ENCODE measurements at places on chromosomes 3 and 15. TPM values are rescaled to one million over a fixed set of nuclear protein-coding genes. Genes with fewer than 3 reads are reported as not detected.

DNA sequence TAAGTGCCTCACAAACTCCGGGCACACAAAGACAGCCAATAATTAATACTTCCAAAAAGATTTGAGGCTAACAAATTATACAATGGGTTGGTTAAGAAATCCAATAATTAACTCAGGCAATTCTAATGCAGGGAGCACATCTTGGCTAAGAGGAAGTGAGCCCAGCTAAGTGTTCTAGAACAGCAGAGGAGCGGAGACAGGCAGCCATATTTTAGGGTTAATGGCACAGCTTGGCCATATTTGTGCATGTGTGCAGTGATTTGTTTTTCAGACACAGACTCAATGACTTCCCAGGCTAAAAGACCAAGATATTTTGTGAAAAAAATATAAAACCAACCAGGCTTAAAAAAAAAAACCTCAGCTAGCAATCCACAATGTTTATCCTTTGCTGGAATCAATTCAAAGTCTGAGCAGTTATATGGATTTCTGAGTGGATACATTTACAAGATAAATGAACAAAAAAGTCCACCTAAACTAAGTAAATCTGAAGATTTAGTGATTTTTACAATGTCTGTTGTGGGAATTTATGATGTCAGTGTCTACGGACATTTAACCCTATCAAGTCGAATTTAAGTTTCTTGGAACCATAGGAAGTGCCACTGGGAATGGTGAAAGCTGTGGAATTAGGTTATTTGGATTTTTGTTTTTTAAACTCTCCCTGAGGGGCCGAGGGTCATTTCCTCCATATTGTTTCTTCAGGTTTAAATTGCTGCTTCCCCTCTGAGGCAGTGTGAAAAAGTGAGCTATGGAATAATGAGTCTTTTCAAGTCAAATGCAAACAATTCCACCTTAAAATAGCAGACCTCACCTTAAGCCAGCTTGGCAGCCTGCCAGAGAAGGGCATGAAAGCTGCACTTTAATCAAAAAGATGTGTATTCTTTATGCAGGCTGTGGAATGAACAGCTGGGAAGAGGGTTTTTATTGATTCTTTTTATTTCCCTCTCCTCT, 413.7 kb upstream of the TBL1XR1 start:
- peak; percentile 49 for ATAC-seq

DNA sequence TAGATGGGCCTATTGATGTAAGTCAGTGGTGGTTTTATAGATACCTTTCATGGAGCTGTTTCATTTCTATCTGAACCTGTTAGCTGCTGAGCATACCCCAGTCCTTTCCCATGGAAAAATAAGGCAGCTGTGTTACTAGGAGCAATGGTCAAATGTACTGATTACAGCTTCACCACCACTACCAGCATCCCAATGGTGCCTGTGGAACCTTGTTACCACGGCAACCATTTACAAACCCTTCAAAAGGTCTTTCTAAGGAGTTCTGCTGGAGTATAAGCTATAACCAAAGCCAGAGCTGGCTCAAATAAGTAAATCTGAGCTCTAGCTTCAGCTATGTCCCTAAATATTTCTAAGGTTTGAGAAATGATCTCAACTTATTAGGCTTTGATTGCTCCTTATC, 133.4 kb upstream of the ACP3 start:
- ATAC-seq = no peak

- no peak for ATAC-seq
These were observed 652.0 kb upstream of the NECTIN3 start for GRCh38 chr3:110419601-110420000.

GPR171 gene
- 5.7 TPM for total RNA-seq

PTX3 gene
- 3.6 TPM for total RNA-seq

KNSTRN gene
- total RNA-seq = 59.1 TPM

DNA sequence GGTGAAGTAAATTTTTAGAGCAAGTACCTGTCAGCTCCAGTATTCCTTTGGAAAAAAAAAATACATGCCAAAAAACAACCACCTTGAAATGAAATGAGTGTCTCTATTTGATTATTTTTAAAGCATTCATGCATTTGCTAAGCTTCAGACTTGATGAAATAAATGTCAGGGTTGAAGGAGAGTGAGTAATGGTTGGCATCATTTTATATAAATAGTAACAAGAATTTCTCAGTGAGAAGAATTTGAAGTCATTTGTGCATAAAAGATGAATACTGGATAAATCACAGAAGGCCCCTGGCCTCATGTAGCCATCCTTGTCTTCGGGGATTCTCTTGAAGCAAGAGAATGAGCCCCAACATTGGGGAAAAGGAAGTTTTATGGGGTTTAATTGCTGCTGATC, 318.4 kb downstream of the LPP start:
- peak; percentile 67 for ATAC-seq

DNA sequence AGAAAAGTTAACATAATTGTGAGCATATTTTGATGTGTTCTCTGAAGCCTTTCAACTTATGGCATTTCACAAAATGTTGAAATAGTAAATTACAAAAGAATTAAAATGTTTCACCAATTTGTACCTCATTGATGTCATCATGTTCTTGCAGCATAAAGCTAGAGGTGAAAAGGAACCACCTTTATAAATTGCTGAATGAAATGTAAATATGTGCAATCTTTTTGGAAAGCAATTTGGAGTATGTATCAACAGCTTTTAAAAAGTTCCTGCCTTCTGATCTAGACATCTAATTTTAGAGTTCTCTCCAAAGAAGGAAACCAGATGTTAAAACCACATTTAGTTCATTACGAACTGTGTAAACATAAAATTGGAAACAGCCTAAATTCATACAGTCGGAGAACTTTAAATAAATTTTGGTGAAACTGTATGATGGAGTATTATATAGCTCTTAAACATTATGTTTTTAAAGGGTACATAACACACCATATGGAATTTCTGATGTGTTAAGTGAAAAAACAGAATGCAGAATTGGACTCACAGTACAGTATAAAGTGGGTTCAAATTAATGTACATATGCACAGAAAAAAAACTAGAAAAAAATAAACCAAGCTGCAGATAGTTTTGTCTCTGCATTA, 311.2 kb upstream of the NAALADL2 start:
- no peak for ATAC-seq

- ATAC-seq = no peak
These were observed 431.5 kb upstream of the TPM1 start for GRCh38 chr15:62611002-62611401.

DNA sequence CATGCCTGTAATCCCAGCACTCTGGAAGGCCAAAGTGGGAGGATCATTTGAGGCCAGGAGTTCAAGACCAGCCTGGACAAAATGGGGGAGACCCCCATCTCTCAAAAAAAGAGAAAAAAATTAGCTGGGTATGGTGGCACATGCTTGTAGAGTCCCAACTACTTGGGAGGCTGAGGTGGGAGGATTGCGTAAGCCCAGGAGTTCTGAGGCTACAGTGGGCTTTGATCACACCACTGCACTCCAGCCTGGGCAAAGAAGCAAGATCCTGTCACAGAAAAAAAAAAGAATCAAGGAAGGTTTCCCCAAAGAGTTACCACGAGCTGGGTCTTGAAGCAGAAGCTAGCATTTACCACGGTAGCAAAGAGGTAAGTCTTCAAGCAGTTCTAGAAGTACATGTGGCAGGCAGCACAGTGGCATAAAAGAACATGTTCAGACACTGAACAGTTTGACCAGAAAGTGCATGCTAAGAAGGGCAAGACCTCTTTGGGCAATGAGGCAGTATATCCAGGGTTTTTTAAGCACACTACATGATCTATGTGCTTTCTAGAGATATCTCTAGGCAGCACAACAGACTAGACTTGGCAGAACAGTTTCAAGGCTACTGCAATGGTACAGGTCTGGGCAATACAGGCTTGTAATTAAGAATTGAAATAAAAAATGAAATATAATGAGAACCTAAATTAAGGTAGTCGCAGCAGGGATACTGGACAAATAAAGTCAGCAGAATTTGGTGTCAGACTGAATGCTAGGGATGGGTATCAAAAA, 418.5 kb downstream of the SHQ1 start:
- ATAC-seq = no peak

- ATAC-seq = no peak
These were observed 135.1 kb downstream of the KCNMB2 start for GRCh38 chr3:178671377-178671776.

DNA sequence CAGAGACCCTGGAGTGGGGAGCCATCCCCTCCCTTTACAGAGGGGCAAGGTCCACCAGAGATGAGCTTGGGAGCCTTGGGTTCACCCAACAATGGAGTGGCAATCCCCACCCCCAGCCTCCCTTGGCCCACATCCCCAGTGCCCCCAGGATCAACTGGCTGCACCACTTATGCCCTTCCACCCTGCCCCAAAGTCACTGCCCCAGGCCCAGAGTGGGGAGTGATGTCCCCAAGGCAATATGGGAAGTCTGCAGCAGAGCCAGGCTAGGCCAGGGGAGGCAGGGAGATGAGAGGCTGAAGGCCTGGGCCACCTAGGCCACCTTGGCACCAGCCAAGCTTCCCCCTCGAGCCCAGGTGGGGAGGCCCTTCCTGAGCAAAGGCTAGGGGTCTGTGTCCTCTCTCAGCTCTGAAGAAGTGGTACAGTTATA, 145.5 kb downstream of the SMAD6 start:
- no peak for ATAC-seq

DNA sequence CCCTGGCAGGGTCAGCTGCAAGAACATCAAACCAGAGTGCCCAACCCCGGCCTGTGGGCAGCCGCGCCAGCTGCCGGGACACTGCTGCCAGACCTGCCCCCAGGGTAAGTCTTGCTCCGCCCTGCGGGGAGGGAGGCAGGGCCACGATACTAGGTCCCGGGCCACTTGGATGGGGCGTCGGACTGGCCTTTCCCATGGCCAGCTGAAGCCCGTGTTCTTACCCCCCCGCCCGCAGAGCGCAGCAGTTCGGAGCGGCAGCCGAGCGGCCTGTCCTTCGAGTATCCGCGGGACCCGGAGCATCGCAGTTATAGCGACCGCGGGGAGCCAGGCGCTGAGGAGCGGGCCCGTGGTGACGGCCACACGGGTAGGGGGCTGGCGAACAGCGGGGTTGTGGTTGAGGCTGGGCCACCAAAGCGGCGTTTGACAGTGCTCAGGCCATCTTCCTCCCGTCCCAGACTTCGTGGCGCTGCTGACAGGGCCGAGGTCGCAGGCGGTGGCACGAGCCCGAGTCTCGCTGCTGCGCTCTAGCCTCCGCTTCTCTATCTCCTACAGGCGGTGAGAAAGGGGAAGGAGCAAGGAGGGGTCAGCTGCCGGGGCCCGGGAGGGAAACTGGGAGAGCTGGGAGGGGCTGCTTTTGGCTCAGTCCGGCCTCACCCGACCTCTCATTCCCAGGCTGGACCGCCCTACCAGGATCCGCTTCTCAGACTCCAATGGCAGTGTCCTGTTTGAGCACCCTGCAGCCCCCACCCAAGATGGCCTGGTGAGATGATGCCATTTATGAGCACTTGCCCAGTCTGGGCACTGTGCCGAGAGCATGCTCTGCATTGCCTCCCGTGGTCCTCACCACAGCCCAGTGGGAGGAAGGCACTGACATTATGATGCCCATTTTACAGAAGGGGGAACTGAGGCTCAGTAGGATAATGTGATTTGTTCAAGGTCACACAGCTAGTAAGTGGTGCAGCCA, 1.7 kb downstream of the CHRD start:
- no peak for ATAC-seq

FES gene
- 4.8 TPM for total RNA-seq

GRCh38 chr3:67831262-67831661, 176.8 kb upstream of the SUCLG2 start:
- ATAC-seq = no peak

GRCh38 chr3:17359911-17360310, 382.5 kb downstream of the TBC1D5 start:
- no peak for ATAC-seq

NRROS gene
- total RNA-seq = 0.41 TPM

GRCh38 chr15:33315044-33315443, 4.3 kb downstream of the RYR3 start:
- no peak for ATAC-seq

GABRR3 gene
- total RNA-seq = 0.10 TPM

GRCh38 chr3:193982258-193982659, 153.7 kb upstream of the HES1 start:
- ATAC-seq = peak; percentile 85

DNA sequence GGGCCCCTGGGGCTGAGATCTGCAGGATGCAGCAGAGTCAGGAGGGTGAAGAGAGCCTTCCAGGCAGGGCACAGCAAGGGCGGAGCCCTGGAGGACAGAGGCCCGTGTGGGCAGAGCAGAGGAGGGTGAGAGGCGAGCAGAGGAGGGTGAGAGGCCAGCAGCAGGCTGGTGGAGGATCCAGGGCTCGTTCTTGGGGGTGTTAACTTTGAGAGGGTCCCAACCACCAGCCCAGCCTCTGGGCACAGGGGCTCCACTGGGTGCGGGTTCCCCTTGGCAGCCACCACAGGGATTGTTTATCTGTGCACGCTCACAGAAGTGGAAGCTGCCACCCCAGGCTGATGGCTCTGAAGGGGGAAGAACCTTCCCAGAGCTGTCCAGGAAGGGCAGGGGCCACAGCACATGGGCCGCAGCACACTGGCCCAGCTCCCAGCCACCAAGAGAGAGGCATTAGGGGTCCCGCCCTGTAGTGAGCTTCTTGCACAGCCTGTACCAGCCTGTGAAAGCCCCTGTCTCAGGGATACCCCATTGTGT, 9.3 kb upstream of the PLXND1 start:
- no peak for ATAC-seq

DNA sequence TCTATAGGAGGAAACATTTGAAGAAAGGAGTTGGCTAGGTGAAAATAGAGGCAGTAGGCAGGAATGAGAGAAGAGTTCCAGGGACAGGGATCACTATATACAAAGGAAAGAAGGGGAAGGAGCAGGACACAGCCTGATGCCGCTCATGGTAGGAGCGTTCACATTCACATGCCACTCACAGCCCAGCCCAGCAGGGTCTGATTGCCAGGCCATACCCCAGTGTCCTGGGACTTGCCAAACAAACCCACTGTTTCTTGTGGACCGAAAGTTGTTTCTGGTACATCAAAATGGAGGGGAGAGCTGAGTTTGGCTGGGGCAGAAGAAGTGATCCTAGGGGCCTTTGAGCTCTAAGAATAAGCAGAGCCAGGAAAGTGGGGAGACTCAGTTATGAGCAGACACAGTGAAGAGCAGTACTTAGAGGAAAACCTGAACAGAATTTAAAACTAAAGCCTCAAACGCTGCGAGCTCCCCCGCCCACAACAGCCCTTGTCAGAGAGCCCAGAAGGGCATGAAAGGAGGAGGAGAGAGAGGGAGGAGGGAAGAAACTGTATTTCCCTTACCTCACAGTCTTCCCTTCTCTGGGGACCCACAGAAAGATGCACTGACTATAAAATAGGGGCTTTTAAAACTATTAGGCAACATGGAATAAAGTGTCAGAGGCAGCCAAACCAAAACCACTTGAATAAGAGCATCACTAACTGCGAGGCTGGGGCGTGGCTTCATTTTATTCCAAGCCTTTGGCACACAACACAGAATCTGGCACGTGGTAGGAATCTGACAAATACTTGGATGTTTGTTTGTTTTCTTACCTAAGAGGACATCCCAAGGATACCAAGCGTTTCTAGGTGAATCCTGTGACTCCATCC, 129.0 kb downstream of the RPL22L1 start:
- ATAC-seq = peak; percentile 9

GRCh38 chr3:167113035-167113830, 266.9 kb downstream of the ZBBX start:
- no peak for ATAC-seq

- ATAC-seq = no peak
These were observed 150.6 kb downstream of the DUT start for GRCh38 chr15:48481802-48482201.

Data from motor neuron (in vitro differentiated cells).